ENCODE measurements at places on chromosomes 11 and 22.

- no peak for DNase-seq
Observed at GRCh38 chr22:46577368-46578249, 40.2 kb upstream of the CELSR1 start.

DNA sequence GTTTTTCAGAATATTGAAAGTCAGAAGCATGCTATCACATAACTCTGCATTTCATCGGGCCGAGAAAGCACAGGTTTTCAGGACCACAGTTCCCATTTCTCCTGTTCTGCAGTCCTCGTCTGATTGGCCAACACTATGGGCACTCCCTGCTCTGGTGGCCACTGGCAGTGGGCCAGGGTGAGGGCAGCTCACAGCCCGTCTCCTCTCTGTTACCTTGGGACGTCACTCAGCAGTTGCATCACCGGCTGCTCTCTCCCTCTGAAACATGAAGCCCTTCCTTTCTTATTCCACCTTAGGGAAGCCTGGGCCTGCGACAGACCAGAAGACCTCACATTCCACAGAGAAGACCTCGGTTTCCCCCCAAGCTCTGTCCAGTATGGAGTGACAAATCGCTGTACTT, 11.4 kb upstream of the MICAL3 start:
- no peak for DNase-seq

DNA sequence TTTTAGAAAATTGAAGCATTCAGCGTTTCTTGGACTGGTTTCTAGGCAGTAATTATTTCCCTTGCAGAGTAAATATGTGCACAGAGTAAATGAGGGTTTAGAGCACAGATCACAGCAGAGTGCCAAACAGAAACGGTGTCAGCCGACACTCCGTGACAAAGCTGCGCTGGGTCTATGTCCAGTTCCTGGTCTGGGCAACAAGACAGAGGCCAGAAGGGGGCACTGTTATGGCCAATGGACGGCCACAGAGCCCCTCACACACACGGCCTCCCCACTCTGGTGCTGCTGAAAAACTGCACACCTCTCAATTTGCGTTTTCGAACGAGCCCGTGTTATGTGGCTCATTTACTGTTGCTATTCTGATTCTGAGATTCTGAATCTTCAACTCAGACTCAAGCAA, 180.7 kb downstream of the MPPED1 start:
- DNase-seq = peak; percentile 1

DNA sequence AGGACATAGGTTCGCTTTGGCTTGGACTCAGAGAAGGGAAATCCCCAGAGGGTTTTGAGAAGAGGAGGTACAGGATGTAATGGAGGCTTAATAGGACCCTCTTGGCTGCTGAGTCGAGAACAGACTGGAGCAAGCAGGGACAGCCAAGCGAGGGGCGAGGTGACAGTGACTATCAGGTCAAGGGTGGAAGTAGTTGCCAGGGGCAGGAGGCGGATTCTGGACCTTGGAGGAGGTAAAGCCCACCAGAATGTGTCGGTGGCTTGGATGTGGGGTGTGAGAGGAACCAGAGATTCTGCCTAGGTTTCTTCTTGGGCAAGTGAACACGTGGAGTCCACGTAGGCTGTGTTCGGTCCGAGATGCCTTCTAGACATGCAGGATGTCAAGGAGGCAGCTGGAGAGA, 4.4 kb downstream of the TRMT112 start:
- no peak for DNase-seq

DNA sequence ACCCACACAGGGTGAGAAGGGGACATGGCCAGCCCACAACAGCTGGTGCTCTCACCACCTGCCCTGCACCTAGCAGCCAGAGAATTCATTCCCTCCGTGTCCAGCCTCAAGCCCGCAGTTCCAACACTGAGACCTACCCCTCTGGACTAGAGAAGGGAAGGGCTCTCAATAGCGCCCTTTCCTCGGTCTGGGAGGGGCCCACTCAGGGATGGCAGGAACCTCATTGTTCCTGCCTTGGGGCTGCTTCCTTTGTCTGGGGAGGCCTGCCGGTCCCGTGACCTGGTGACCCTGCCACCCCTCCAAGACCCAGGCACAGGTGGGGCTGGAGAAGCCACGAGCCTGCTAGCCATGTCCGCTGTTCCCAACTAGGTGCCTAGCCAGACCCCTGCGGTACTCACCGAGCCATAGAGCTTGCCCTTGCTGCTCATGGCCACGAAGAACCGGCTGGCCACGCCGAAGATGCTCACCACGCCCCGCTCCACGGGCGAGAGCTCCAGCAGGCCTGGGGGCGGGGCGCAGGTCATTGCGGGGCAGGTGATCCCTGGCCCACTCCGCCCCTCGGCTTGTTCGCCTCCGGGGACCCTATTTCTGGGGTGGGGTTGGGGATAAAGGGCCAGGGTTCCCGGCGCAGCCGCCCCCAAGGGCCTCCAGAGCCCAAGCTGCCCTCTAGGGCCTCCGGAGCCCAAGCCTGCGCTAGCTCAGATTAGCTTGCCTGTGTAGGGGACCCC, 1.4 kb downstream of the FGF4 start:
- DNase-seq = no peak

- DNase-seq = no peak
Observed at GRCh38 chr11:58671983-58672633, 49.6 kb downstream of the CNTF start.

- no peak for DNase-seq
Observed at GRCh38 chr22:35782504-35782903, 64.8 kb downstream of the APOL5 start.

DNA sequence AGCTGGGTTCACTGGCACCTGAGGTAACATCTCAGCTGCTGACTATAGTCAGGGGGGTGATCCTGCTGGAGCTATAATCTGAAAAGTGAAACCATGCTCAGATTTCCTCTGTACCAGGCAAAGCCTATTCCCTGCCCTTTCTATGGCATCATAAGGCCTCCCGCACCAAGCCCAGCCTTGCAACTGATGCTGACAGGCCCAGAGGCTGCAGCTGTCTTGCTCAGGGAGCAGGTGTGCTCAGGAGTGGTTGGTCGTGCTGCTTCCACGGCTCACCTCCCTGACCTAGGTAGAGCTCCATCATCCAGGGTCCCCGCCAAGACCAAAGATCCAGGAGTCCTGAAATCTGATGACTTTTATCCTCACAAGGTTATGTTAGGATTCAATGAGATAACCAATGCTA, 121.7 kb downstream of the FEZ1 start:
- DNase-seq = no peak

GRCh38 chr22:46626356-46626755, 6.2 kb downstream of the GRAMD4 start:
- no peak for DNase-seq

DNA sequence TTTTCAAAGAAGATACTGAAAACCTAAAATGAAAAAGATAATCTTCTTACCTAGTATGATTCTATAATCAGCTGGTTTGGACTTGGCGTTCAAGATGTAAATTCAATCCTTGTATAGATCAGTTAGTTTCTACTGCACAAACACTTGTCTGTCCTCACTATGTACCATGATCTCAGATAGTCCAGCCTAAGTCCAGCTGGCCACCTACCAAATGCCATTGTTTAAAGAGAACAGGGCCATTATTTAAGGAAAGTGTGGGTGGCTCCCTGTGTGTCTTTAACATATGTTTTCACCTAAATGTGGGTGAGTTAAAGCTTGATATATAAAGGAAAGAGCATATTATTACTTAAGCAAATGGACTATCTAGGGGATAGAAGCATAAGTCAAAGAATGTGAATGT, 38.6 kb downstream of the BLID start:
- no peak for DNase-seq

GRCh38 chr11:77299528-77299993, 1.9 kb downstream of the GDPD4 start:
- DNase-seq = no peak

- DNase-seq = peak; percentile 94
Observed at GRCh38 chr11:111918390-111919256, at the start of gene C11orf52. Gene C11orf52 (plus strand): TSS chr11:111918913. CDS start chr11:111918973, 60 bp downstream.

- no peak for DNase-seq
Observed at GRCh38 chr11:96472085-96472484, 82.3 kb downstream of the JRKL start.

DNA sequence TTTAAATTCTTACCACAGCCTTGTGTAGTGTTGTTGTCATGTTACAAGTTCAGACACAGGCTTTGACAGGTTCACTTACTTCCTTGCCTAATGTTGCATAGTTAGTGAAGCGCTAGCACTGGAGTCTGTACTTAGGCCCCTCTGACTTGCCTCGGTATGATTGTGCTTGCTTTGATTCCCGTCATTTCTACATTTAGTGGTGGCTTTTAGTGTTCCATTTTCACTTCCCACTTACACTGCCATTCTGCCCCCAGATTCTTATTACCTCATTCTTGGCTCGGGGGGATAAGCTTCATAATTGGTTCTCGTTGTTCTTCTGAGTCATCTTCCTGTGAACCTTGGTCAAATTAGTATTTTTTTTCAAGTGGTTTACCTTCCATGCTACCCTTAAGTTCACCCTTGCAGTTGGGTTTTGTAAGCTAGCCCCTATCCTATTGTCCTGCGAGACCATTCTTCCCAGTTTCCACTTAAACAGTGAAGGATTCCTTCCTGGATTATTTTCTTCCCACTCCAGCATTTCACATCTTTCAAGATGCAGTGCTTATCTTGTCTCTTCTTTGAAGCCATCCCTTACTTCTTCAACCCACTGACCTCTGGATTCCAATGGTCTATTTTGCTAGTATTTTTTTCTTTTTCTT, 68.7 kb downstream of the DDX10 start:
- DNase-seq = no peak

- DNase-seq = peak; percentile 49
Observed at GRCh38 chr11:70360211-70360610, 38.1 kb upstream of the CTTN start.

GRCh38 chr11:17827006-17827405, 92.4 kb downstream of the KCNC1 start:
- DNase-seq = peak; percentile 34

- no peak for DNase-seq
Observed at GRCh38 chr11:112971195-112971594, 10.0 kb downstream of the NCAM1 start.

GRCh38 chr22:35421121-35421520, 21.2 kb downstream of the MCM5 start:
- DNase-seq = no peak

GRCh38 chr22:28030473-28030872, 111.4 kb upstream of the PITPNB start:
- no peak for DNase-seq

DNA sequence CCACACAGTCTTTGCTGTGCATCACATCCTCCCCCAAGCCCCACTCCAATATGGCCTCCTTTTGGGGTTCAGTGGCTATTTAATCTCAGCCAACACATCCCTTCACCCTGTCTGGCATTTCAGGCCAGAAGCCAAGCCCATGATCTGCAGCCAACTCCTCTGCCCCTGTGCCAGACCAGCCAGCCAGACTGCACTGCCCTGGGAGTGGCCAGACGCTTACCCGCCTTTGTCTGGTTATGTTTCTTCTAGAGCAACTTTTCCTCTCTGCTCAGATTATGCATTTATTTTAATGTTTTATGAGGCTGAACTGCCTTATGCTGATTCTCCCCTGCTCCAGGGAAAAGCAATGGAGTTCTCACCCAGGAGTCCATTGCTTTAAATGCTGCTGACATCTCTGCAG, 206.7 kb upstream of the TBCEL start:
- no peak for DNase-seq

DNA sequence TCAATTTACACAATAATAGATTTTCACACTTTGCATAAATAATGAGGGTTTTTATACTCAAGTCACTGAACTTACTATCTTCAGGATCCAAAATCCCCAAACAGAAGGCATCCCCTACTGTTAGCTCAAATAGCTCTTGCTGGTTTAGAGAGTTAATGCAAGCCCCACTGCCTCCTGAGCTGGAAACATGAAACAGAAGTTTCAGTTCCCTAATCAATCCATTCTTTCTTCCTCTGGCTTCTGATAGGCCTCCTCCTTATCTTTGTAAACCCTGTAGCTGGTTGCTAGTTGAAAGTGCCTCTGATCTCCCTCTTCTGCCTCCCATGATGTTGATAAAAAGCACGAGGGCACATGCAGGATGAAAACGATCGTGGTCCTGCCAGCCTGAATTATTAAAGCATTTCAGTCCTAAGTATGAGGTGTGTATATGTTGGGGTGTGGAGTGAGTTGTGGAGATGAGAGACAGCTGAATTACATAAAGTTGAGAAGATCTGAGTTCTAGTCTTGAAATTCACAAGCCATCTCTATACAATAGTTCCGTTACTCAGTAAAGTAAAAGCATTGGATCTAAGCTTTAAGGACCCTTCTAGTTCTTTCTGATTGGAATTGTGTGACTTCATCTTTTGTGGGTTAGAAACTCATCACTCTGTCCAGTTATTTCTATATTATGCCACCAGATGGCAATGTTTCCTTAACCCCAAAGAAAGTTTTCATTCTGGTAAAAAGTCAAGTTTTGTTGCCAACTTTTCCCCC, 35.0 kb upstream of the EHF start:
- peak; percentile 46 for DNase-seq

GRCh38 chr11:133560472-133560855, 28.2 kb upstream of the OPCML start:
- DNase-seq = no peak

- peak; percentile 86 for DNase-seq
Observed at GRCh38 chr11:15707971-15708370, 593.2 kb downstream of the INSC start.

GRCh38 chr11:2212411-2213251, 41.0 kb upstream of the TH start:
- DNase-seq = no peak

- DNase-seq = no peak
Observed at GRCh38 chr11:33451364-33451763, 194.2 kb downstream of the HIPK3 start.

DNA sequence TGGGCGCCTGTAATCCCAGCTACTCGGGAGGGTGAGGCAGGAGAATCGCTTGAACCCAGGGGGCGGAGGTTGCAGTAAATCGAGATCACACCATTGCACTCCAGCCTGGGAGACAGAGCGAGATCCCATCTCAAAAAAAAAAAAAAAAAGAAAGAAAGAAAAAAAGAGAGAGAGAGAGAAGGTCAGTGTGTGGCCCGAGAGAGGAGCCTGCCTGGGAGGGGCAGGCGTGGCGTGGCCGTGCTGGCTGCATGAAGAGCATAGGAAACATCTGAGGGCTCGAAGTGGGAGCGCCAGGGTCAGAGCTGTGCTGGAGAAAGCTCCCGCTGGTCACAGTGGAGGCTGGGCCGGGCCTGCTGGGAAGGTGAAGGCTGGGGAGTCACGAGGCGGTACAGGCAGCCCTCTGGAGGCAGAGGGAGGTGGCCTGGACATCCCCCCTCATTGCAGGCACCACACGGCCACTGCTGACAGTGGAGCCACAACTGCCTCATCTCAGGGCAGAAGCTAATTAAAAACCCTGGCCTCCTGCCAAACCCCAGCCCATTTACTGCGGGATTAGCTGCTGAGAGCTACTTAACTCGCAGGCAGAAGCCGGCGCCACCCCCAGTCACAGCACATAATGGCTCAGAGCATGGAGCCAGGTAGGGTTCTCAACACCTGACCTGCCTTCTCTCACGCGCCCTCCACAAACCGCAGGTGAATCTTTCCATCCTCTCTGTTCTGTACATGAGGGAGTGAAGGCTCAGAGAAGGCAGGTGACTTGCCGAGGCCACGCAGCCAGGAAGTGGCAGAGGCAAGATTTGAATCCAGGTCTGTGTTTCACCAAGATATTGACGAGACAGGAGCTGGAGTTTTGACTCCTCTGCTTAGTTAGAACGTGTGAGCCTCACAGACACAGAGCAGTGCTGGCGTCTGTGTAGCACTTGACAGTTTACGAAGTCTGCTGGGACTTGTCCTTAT, 32.6 kb downstream of the NFAM1 start:
- peak; percentile 98 for DNase-seq

GRCh38 chr11:10502770-10503169, 38.2 kb downstream of the RNF141 start:
- DNase-seq = no peak

- DNase-seq = peak; percentile 94
Observed at GRCh38 chr22:40040927-40041326, 46.2 kb downstream of the FAM83F start.

- no peak for DNase-seq
Observed at GRCh38 chr11:4751201-4751600, 18.5 kb downstream of the OR51F1 start.

Measured in NCI-H1105 treated with DMSO at 0.1 percent for 48 hours (cell line).